A549 treated with dexamethasone at 1 μM for 4 hours (cell line): ENCODE measurements at places on chromosomes 6 and 20. TPM values are rescaled to one million over a fixed set of nuclear protein-coding genes. Genes with fewer than 3 reads are reported as not detected.

The DIDO1 gene
- total RNA-seq: 18.1 to 30.1 TPM (median 26.9 TPM) in 5 replicates

The AVP gene
- not detected in 5 replicates for total RNA-seq

The FRMD1 gene
- 0.01 to 0.05 TPM (median 0.02 TPM) in 3 of 5 replicates, not detected in the others for total RNA-seq

The UST gene
- total RNA-seq: 5.1 to 6.7 TPM (median 5.5 TPM) in 5 replicates

The CST2 gene
- total RNA-seq: 0.76 to 1.8 TPM (median 1.4 TPM) in 5 replicates

The SOBP gene
- 0.62 to 1.3 TPM (median 1.0 TPM) in 5 replicates for total RNA-seq

The GTSF1L gene
- total RNA-seq: not detected in 5 replicates

The PCMT1 gene
- 87.2 to 97.0 TPM (median 88.6 TPM) in 5 replicates for total RNA-seq

The PLA2G7 gene
- not detected in 5 replicates for total RNA-seq

The TCF21 gene
- 0.02 to 0.06 TPM (median 0.04 TPM) in 4 of 5 replicates, not detected in the other for total RNA-seq

The DPPA5 gene
- total RNA-seq: not detected in 5 replicates

The MDN1 gene
- total RNA-seq: 7.6 to 11.8 TPM (median 11.0 TPM) in 5 replicates

The C6orf132 gene
- 2.8 to 5.1 TPM (median 4.0 TPM) in 5 replicates for total RNA-seq

The C6orf89 gene
- 16.4 to 21.0 TPM (median 19.2 TPM) in 5 replicates for total RNA-seq

The TNF gene
- total RNA-seq: 0.06 TPM in 1 of 5 replicates, not detected in the others

The TTLL9 gene
- total RNA-seq: 0.05 to 0.07 TPM in 2 of 5 replicates, not detected in the others

The SRPK1 gene
- 30.5 to 40.8 TPM (median 36.1 TPM) in 5 replicates for total RNA-seq

The UNC5CL gene
- 0.29 to 0.60 TPM (median 0.47 TPM) in 5 replicates for total RNA-seq

The TUBE1 gene
- total RNA-seq: 4.8 to 9.4 TPM (median 6.2 TPM) in 5 replicates

The TREM1 gene
- total RNA-seq: 0.12 to 0.54 TPM (median 0.25 TPM) in 5 replicates

The POM121L2 gene
- total RNA-seq: 0.02 TPM in 1 of 5 replicates, not detected in the others

The LPIN3 gene
- 8.1 to 19.2 TPM (median 13.6 TPM) in 5 replicates for total RNA-seq

The MYL9 gene
- 15.0 to 26.4 TPM (median 21.3 TPM) in 5 replicates for total RNA-seq

The HEY2 gene
- 0.04 to 0.05 TPM in 2 of 5 replicates, not detected in the others for total RNA-seq

The SEL1L2 gene
- not detected in 5 replicates for total RNA-seq

The SYCP2L gene
- total RNA-seq: 1.4 to 2.8 TPM (median 2.2 TPM) in 5 replicates

The STMND1 gene
- total RNA-seq: not detected in 5 replicates

The PKHD1 gene
- not detected in 5 replicates for total RNA-seq

The CRISP3 gene
- total RNA-seq: not detected in 5 replicates

The OVOL2 gene
- total RNA-seq: 0.21 to 0.43 TPM (median 0.33 TPM) in 4 of 5 replicates, not detected in the other

The EEF1A2 gene
- 123 to 185 TPM (median 159 TPM) in 5 replicates for total RNA-seq

The ARHGAP40 gene
- total RNA-seq: 0.06 TPM in 1 of 5 replicates, not detected in the others

The ZNF311 gene
- total RNA-seq: 0.14 to 0.18 TPM (median 0.15 TPM) in 5 replicates

The CEP162 gene
- total RNA-seq: 1.4 to 2.4 TPM (median 1.7 TPM) in 5 replicates

The TPD52L2 gene
- total RNA-seq: 125 to 135 TPM (median 132 TPM) in 5 replicates

The NKX2-2 gene
- total RNA-seq: not detected in 5 replicates

The TXLNB gene
- not detected in 5 replicates for total RNA-seq

The SLC35B2 gene
- total RNA-seq: 51.2 to 63.5 TPM (median 59.5 TPM) in 5 replicates

The NELFE gene
- total RNA-seq: 81.5 to 99.5 TPM (median 85.1 TPM) in 5 replicates

The LTB gene
- 0.20 to 0.46 TPM (median 0.32 TPM) in 5 replicates for total RNA-seq

The HRH3 gene
- not detected in 5 replicates for total RNA-seq

The C20orf204 gene
- total RNA-seq: 0.18 to 0.39 TPM (median 0.29 TPM) in 5 replicates

The OOEP gene
- total RNA-seq: not detected in 5 replicates

The BMP2 gene
- 0.18 to 0.41 TPM (median 0.26 TPM) in 5 replicates for total RNA-seq

The BRD2 gene
- 105 to 148 TPM (median 138 TPM) in 5 replicates for total RNA-seq

The SAMD5 gene
- 0.47 to 0.70 TPM (median 0.53 TPM) in 5 replicates for total RNA-seq

The PPP1R16B gene
- 0.11 to 0.19 TPM (median 0.13 TPM) in 5 replicates for total RNA-seq

The ERVFRD-1 gene
- not detected in 5 replicates for total RNA-seq

The COL21A1 gene
- 0.42 to 1.6 TPM (median 0.64 TPM) in 5 replicates for total RNA-seq

The PRL gene
- total RNA-seq: not detected in 5 replicates

The TPD52L1 gene
- 49.9 to 55.1 TPM (median 52.1 TPM) in 5 replicates for total RNA-seq

The NRN1 gene
- total RNA-seq: 0.61 to 0.95 TPM (median 0.75 TPM) in 5 replicates

The DNAH8 gene
- not detected in 5 replicates for total RNA-seq

The DSP gene
- 36.3 to 56.9 TPM (median 48.8 TPM) in 5 replicates for total RNA-seq

The PDYN gene
- 0.02 to 0.05 TPM (median 0.04 TPM) in 3 of 5 replicates, not detected in the others for total RNA-seq
